Keratinocyte (primary cell): ENCODE measurements at places on chromosomes 5 and 9.

- DNase-seq = no peak
Observed at GRCh38 chr5:150255659-150256409, 33.7 kb downstream of the CAMK2A start.

DNA sequence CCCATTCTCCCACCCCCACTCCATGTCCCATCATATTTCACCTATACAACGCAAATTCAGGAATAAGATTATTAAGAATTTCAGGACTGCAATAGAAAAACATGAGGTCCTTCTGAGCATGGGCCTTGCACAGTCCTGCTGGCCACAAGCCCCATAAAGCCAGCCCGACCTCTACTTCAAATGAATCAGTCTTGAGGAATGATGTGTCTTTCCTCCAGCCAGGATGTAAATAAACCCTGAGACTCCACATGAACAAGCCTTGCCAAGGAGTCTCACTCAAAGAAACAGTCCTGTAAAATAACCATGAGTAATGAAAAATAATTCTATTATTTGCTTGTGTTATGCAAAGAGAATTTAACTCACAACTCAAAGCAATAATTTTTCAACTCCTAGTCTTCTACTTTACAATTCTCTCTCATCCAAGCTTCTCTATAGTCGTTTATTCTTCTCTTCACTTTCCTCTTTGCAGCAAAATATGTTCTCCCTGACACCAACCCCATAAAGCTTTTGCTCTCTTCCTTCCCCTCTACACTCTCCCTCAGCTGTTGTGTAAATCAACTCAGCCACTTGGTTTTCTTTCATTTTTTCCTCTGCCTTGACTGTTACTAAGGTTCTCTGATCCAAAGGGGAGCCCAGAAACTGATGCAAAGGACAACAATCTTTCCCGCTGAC lies 140.1 kb upstream of the MOCS2 start:
- peak; percentile 45 for DNase-seq

GRCh38 chr5:144276034-144276822 lies 105.6 kb downstream of the KCTD16 start:
- no peak for DNase-seq

- DNase-seq = no peak
Observed at GRCh38 chr9:134765785-134766184, 114.8 kb upstream of the FCN2 start.

GRCh38 chr5:85148701-85149100 lies 764.0 kb upstream of the EDIL3 start:
- DNase-seq = no peak

- no peak for DNase-seq
Observed at GRCh38 chr9:133250741-133251170, 24.2 kb downstream of the ABO start.

DNA sequence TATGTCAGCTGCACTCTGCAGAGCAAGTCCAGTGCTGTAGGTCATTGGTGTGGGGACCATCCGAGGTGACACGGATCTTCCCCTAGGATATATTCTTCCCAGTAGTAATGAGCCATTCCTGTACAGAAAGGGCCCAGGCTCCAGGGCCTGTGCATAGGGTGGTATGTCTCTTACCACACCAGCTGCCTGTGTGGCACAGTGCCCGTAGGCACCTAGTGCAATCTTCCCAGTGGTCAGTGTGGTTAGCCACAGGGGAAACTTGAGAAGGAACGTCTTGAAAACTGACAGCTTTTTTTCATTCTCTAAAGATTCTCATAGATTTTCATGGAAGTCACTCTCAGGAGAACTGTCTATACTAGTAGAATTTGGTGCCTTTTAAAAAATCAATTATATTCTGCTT lies 39.8 kb downstream of the CYSTM1 start:
- DNase-seq = no peak

DNA sequence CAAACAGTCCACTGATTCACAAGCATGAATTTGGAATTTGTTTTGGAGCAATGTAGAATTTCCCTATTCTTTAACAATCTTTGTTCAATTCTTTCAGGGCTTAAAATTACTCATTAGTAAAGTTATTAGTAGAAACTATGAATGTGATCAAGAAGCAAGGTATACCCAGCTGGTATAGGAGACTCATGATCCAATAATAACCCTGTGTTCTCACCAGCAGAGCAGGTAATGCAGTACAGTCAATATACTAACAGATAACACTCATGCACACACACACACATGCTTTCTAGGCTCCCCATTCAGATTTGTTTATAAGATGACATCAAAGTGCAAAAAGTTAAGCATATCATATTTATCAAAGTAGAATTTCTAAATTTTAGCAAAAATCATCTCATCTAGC lies 445.2 kb downstream of the ELAVL2 start:
- no peak for DNase-seq

GRCh38 chr5:180468732-180469585 lies 25.2 kb upstream of the CNOT6 start:
- no peak for DNase-seq

DNA sequence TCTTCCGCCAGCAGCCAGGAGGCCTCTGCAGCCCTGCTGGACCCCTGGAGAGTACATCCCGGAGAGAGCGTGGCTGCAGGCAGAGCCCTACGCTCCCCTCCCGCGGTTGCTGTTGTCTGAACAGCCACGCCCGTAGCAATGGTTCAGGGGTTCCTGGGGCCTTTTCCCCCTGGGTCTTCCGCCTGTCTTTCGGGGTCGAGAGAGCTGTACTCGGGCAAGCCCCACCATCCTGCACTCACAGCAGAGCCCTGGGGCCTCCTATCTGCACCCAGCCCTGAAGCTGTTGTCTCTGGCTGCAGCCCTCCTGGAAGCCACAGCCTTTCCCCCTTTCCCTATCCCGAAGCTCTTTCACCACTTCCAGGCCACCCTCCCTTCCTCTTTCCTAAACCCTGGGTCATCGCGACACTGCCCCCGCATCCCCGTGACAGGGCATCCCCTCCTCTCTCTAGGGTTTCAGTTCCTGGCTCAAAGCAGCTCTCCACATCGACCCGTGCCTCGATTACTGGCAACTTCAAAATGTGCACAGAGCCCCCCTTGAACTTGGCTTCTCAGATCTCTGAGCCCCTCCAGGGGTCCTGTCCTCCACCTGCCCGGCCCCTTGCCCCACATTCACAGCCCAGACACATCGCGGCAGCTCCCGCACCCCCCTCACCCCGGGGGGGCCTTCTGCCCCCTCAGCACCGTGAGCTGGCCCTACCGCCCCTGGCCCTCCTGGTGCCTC lies 43.9 kb upstream of the CEP72 start:
- no peak for DNase-seq

DNA sequence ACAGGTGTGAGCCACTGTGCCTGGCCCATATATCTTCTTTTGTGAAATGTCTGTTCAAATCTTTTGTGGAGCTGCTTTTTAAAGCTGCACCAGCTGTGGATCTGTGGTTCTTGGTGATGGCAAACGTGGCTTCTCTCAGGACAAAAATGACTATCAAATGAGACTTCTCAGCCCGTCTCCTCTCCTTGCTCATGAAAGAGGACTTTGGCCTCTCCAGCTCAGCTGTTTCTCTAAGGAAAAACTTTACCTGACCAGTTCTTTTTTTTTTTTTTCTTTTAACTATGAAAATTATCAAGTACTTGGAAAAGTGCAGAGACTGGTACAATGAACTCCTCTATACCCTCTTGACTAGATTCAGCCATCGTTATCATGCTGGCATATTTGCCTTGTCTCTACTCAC lies 44.8 kb downstream of the RALGPS1 start:
- DNase-seq = no peak

DNA sequence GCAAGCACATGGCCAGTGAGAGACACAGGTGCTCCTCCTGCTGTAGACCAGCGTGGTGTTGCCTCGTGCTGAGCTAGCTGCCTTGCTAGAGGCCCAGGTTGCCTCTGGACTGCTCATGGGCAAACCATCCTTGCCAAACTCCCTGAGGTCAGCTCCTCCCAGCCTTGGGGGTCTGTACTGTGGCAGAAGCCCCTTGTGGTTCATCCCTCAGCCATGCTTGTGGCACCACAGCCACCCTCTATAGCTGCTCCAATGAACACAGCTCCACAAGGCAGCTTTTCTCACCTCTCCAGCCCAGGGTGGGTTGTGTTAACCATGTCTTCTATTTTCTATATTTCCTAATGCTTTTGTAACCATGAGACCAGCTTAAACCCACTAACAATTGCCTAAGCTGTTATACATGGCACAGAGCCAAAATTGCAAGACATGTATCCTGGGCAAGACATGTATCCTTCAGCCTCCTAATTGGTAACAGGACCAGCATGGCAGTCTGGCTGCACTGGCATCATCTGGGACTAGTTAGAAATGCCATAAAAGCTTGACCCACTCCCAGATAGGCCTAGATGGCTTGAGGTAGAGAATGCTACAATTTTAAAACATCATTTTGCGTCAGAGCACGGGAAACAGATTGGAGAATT lies 183.1 kb upstream of the S1PR3 start:
- DNase-seq = no peak

DNA sequence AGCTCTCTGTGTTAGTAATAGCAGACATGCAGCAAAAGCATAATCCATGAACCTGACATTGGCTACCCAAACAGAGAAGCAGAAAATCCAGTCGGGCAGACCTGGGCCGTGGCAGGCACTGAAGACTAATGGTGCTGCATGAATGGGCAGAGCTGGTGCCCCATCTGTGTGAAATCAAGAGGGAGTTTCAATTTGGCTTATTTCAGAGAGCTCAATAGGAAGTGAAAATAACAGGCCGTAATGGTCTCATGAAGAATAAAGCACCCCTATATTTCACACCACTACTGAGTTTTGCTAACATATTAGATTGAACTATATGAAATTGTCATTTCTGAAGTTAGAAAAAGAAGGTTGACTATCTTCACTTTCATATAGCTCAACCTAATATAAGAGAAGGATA lies 149.7 kb downstream of the ENC1 start:
- DNase-seq = no peak

DNA sequence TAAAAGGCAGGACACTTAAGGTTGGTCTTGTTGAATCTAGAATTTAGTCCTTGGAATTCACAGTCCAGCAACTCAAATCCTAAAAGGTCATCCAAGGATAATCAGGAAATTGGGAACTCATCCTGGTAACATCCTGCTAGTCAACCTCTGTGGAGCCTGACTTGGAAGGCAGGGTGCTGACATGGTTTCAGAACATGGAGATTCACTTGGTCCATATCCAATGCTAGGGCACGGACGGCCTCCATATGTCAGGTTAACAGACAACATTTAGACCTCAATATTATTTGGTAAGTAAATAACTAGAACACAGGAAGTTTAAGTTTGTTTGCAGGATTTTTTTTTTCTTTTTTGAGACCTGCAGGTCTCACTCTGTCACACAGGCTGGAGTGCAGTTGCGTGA lies 783 bp upstream of the DNAH5 start:
- DNase-seq = no peak

DNA sequence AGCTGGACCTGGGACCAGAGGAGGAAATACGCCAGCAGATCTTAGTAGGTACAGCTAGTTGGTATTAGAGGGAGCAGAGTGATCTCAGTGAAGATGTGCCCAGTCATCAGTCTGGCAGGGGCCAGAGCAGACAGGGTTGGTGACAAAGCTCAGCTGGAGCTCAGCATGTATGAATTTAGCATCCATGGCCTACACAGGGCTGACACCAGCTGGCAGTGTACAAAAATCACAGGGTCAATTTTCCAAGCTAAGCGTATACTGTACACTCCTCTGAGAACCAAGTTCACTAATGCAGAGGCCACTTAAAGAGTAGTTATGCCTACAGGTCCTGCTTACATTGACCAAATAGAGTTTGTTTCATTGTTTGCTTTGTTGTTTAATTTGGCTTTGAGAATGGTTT lies 146.6 kb downstream of the SLC24A2 start:
- no peak for DNase-seq

DNA sequence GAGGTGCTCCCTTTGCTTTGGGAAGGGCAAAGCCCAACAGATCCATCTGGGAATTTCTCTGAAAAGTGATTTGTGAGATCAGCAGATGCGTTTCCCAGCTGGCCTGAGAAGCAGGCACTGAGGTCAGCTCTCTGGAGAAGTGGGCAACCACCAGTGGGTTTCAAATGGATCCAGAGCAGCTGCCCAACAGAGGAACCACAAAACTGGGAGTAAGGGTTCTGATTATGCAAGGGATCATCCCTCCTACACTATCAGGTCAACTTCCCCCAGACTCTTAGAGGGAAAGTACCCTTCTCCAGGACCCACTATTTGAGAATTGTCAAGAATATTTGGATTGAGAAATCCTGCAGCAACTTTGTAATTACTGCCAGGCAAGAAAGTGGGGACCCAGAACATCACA lies 21.7 kb downstream of the CCL28 start:
- DNase-seq = no peak

DNA sequence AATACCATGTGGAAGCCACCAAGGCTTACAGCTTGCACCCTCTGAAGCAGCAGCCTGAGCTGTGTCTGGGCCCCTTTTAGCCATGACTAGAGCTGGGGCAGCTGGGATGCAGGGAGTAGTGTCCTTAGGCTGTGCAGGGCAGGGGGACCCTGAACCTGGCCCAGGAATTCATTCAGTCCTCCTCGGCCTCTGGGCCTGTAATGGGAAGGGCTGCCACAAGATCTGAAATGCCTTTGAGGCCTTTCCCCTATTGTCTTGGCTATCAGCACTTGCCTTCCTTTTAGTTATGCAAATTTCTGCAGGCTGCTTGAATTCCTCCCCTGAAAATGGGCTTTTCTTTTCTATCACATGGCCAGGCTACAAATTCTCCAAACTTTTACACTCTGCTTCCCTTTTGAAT lies 9.0 kb downstream of the GPR150 start:
- DNase-seq = no peak

DNA sequence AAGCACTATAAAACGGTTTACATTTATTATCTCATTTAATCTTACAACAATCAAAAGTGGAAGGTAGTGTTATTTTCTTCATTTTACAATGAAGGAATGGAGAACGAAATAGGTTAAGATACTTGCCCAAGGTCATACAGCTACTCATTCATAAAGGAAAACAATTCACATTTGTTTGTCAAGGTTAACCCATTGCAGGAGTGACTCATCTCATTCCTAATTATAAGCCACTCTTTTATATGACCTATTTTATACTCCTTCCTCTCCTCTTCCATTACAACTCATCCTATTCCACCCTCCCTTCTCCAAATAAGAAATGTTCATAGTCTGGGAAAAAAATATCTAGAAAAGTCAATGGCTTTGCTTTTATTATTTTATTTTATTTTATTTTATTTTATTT lies 29.6 kb downstream of the CRHBP start:
- DNase-seq = no peak

GRCh38 chr5:61332358-61332749 lies 296 bp downstream of the ZSWIM6 start:
- no peak for DNase-seq

DNA sequence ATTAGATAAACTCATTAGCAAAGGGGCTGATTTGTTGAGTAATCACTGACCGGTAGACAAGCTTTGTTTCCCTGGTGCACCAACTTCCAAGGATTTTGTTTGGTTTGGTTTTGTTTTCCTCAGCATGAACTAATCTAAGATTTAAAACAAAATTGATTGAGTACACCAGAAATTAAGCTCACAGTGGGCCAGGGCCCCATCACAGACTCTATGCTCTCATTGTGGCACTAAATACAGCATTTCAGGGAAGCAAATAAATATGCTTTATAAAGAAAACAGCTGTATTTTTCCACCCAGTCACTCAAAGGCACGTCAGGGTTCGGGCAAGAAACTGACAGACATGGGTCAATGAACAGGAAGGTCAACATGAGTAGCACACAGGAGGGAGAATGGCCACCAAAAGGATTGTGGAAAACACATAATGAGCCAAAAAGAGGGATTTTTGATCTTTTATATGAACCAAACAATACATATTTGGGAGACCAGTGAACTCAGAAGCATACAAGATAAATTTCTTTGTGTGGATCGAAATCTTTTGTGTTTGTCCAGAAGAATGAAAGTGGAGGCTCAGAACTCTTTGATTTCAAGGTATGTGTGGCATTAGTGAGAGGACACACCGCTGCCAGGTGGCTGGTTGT lies 8.8 kb downstream of the CFAP77 start:
- no peak for DNase-seq

- no peak for DNase-seq
Observed at GRCh38 chr9:107890921-107891465, 401.4 kb upstream of the KLF4 start.
